ENCODE measurements at places on chromosomes 12 and 14. TPM values are rescaled to one million over a fixed set of nuclear protein-coding genes. Genes with fewer than 3 reads are reported as not detected.

The RBMS2 gene
- total RNA-seq, result 4.7 TPM

GRCh38 chr12:128387811-128388422 lies 120.9 kb downstream of the TMEM132C start:
- no peak for DNase-seq

DNA sequence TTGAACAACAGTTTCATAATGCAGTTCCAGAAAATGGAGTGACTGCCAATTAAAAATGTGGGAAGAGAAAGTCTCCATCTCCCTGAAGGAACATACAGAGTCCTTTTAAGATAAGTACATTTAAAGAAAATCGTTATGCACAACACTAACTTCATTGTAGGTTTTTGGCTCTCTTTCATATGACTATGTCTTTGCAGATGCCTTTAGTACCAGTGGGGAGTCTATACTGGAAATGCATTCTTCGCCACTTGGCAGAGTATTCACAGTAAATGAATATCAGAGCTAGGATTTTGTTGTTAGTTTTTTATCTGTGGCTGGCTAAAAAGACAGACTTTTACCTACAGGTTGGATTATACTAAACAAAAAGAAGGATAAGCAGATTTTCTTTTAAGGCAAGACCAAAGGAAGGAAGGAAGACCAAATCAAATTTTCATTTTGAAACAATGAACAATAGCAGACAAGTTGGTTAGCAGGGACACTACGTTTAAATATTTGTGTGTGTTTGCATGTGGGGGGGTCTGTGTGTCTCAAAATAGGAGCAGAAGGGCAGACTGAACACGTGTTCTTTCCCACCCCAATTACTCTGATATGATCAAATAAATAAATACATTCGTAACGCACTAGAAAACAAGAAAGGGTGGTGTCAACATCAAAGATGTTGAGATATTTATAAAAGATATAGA lies 124.5 kb downstream of the BTG1 start:
- no peak for DNase-seq

- DNase-seq, result no peak
Observed at GRCh38 chr14:89963288-89963978, 7.7 kb downstream of the TDP1 start.

DNA sequence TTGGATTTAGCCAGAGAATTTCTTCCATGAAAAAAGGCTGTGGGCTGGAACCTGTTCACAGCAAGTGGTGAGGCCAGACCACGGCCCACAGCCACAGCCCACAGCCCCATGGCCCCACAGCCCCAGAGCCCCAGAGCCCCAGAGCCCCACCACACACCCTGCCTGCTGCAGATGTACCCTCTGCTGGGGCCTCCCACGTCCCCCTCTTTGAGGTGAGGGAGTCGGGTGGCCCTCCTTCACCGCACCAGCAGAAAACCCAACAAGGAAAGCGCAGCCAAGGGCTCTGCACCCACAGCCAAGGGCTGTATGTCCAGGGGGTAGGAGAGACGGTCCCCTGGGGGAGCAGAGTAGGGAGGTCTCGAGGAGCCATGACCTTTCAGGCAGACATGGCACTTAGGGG lies 327.5 kb upstream of the DIO3 start:
- DNase-seq, result no peak

DNA sequence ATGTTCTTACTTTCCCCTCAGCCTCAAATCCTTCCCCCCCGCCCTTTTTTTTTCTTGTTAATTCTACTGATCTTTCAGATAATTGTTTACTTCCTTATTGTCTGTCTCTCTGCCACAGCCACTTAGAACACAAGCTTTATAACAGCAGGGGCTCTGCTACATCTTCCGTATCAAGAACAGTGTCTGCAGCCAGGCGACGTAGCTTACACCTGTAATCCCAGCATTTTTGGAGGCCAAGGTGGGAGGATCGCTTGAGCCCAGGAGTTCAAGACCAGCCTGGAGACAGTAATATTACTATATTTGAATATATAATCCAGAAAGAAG lies 5.4 kb downstream of the SOS2 start:
- no peak for DNase-seq

- DNase-seq, result no peak
Observed at GRCh38 chr12:57781801-57782200, 786 bp upstream of the TSFM start.

The RILPL1 gene
- 4.6 TPM for total RNA-seq

DNA sequence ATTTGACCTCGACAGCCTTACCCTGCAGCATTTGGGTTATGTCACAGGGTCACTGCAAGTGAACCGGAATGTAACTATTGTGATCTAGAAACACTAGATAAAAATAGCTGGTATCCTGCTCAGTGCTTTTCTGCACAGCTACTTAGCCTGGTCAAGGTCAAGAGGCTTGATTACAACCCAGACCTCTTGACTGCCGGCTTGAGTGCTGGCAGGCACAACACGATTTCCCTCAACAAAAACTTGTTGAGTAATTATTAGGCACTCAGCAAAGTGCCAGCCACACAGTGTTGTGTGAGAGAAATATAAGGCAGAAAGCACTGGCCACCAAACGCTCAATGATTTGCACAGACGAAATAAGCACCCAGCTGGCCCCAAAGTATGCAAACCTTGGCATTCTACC lies 156.7 kb downstream of the NUAK1 start:
- no peak for DNase-seq

GRCh38 chr14:51277753-51278415 lies 37.8 kb downstream of the TMX1 start:
- DNase-seq, result no peak

The IKZF4 gene
- 11.6 TPM for total RNA-seq

The PIWIL1 gene
- total RNA-seq, result not detected

DNA sequence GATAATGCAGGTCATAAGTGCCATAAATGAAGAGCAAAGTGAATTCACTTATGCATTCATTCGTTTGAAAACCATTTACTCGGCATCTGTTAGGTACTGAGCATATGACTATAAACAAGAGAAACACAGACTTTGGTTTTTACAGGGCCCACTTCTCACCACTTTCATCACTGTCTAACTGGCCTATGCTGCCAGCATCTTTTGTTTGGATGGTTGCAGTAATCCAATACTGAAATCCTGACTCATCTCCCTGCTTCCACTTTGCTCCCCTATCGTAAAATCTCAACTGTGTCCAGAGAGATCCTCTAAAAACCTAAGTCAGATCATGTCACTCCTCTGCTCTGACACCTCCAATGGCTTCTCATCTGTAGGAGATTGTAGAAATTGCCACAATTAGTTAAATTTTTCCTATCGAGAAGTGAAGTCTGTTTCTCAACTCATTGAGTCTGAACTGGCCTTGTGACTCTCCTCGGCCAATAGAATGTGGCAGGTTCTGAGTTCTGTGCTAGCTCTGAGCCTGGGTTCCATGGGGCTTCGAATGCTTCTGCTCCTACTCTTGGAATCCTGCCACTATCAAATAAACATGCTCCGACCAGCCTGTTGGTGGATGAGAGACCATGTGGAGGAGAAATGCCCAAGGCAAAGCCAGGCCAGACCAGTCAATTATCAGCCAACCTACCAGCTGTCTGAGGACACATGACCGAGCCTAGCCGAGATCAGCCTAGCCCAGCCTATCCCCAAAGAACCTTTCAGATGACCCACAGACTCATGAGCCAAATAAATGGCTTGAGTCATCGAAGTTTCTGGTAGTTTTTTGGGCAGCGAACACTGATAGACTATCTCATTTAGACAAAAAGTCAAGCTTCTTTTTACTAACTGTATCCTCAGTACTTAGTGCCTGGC lies 2.2 kb upstream of the BATF start:
- DNase-seq, result no peak

GRCh38 chr12:83153177-83153576 lies 466.5 kb downstream of the TMTC2 start:
- no peak for DNase-seq

The MNAT1 gene
- 37.1 TPM for total RNA-seq

DNA sequence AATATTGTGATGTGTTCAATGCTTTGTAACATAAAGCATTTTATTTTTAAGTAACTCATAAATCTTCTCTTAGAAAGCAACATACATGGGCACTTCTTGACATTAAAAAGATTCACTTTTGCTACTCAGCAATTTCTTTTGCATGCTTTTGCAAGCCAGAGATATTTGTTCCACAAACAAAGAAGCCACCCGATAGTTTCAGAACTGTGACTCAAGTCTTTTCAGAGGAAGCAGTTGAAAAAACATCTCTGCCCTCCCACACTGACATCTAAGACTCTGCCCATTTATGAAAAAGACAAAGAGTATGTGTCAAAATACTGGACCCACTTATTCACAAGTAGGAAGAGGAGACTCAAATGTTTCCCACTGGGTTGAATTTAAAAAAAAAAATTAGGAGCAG lies 7.5 kb downstream of the APPL2 start:
- no peak for DNase-seq

GRCh38 chr12:60194678-60195077 lies 598.8 kb downstream of the SLC16A7 start:
- DNase-seq, result no peak

The MRPL52 gene
- 185 TPM for total RNA-seq

GRCh38 chr12:54363618-54364017 lies 668 bp downstream of the GPR84 start:
- DNase-seq, result no peak

The LRP1-AS gene
- not detected for total RNA-seq

The SLC7A7 gene
- total RNA-seq, result 0.75 TPM

- no peak for DNase-seq
Observed at GRCh38 chr14:20848316-20848954, 42.8 kb upstream of the RNASE3 start.

DNA sequence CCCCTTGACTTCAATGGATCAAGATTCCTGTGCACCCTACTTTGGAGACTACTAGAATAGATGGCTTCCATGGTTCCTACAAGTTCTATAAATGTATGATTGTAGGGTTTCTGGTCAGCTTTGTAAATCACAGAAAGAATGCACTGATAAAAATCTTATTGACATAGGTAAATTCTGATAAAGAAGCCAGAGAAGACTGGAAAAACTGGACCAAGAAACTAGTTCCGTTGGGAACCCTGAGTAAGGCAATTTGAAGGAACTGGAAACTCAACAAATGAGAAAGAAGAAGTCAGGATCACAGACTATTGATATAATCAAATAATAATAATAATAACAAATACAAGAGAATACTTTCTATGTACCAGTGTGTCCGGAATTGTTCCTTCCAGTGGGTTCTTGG lies 15.4 kb upstream of the MGST1 start:
- no peak for DNase-seq

- no peak for DNase-seq
Observed at GRCh38 chr14:89401241-89401640, 15.8 kb downstream of the FOXN3 start.

GRCh38 chr12:15772405-15773018 lies 16.7 kb downstream of the EPS8 start:
- no peak for DNase-seq

- no peak for DNase-seq
Observed at GRCh38 chr12:96414637-96415036, 14.4 kb upstream of the CDK17 start.

GRCh38 chr12:14841761-14842160 lies 1.6 kb downstream of the ART4 start:
- DNase-seq, result no peak

The ARHGAP5 gene
- total RNA-seq, result 37.9 TPM

DNA sequence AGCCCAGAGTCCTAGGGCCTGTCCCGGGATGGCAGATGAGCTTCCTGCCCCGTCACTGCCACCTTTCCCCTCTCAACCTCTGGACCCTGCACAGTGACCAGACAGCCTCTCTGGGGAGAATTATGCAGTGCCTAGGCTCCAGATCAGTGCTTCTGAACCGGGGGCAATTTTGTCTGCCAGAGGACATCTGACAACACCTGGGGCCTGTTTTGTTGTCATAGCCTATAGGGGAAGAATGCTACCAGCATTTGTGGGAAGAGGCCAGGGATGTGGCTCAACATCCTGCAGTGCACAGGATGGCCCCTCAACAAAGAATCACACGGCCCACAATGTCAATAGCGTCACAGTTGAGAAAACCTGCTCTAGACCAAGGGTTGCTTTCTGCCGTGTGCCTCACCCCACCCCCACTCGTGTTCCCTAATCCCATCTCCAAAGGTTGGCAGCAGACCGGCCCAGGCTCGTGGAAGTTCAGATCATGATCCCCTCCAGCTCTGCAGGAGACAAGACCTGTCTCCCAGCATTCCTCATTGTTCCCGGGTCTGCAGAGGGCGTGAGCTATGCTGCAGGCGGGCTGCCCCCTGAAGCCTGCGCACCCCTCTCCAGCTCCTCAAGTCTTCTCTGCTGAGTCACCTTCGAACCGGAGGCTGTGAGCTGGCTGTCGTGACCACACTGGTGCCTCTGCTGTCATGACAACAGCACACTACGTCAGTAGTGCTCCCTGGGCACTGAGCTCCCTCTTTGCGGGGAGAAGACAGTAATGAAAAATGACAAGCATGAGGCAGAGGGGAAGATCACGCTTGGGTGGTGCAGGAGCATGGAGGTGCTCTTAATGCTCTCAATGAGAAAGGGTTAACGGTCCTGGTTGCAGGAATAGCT lies 2.0 kb upstream of the GAPDH start:
- peak; percentile 96 for DNase-seq

DNA sequence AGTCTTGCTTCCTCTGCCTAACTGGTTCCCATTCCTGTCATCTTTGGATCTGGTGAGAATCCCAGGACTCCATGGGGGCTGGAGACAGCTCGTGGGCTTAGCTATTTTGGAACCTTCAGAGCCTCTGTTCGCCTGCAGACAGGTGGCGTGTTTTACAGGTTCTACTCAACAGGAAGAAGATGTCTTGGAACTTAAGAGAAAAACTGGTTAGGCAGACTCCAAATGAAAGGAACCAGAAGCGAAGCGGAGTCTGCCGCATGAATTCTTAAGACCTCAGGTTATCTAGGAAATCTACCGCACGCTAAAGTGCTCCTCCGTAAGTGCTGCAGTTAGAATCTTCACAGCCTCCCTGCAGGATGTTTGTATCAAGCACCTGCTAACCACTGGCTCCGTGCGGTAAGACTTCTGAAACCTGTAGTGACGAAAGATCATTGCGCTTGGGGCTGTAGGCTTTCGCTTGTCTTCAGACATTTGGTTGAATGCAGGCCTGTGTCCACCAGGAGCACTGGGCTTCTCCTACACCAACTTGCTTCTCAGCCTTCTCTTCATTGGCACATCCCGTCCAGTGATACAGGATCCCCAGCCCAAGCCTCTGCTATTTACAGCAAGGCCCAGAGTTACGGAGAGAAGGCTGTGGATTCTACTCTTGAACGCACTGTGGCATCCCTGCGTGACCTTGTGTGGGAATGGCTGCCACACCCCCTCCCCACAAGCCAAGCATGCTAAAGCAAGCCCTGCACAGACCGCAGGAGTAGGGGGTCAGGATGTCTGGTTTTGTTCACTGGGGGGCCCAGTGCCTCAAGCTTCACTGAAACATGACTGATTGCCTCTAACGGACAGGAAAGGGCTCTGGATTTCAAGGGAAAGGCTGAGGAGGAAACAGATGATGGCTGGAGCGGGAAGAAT lies 35.0 kb downstream of the ACADS start:
- DNase-seq, result peak; percentile 19

The RNASE3 gene
- not detected for total RNA-seq

GRCh38 chr14:34437729-34438080 lies 24.3 kb downstream of the SPTSSA start:
- no peak for DNase-seq

GRCh38 chr12:13147688-13148484 lies 44.4 kb upstream of the GSG1 start:
- DNase-seq, result no peak

- DNase-seq, result no peak
Observed at GRCh38 chr14:30921788-30922187, 47.4 kb downstream of the COCH start.

GRCh38 chr12:77723308-77723707 lies 107.4 kb upstream of the NAV3 start:
- no peak for DNase-seq
